NCI-H1436 (cell line): ENCODE measurements at places on chromosomes 3 and 15.

- no peak for DNase-seq
Observed at GRCh38 chr15:70672081-70672480, 91.3 kb downstream of the UACA start.

- DNase-seq, result no peak
Observed at GRCh38 chr15:91150502-91151160, 50.6 kb downstream of the SV2B start.

GRCh38 chr15:62452026-62452425 is 286.9 kb upstream of the C2CD4B start:
- DNase-seq, result no peak

DNA sequence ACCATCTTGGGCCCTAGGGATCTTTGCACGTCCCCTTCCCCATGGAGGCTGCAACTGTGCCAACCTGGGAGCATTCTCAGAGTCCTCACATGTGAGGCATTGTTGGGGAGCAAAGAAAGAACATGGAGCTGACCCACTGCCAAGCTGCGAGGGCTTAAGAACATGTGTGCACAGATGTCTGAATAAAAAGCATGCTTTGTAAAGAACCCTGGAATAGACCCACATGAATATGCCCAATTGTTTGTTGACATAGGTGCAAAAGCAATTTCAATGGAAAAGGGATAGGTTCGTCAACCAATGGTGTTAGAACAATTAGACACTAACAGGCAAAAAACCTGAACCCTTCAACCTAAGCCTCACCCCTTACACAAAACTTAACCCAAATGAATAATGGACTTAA is 9.3 kb downstream of the PGPEP1L start:
- no peak for DNase-seq

DNA sequence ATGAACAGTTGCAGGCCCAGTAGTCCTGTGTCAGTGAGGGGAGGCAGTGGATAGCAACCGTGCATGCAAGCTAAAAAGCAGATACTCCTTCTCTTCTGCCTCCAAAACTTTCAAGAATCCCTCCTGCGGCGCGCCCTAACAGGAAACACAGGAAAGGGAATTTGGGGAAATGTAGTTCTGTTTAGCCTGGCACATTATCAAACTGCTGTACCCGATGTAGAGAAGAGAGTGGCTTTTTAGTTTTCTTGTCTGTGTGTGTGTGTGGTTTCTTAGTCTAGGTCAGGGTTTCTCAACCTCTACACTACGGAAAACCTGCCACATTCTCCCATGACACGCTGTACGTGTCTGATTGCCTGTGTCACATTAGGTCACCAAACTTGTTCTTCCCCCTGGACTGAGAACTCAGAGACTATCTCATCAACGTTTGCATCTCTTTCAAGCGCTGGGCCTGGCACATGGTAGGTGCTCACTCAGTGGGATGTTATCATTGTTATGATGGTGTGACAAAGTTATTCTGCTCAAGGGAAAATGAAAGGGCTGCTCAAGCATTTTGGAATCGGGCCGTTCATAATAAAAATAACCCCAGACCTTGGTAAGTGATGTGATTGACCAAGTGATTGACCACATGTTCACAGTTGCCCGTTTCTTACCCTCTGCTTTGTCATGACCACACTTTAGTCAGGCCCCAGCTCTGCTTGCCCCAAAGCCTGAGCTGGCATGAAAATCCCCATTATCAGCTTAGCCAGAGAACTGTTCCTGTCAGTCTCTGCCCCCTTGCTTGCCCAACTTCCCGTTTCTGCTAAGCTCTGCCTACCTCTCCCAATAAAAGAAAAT is 33.2 kb downstream of the TM4SF4 start:
- DNase-seq, result no peak

GRCh38 chr3:126540342-126540849 is 16.4 kb downstream of the CHST13 start:
- no peak for DNase-seq

- no peak for DNase-seq
Observed at GRCh38 chr15:59685737-59686297, 3.3 kb downstream of the BNIP2 start.

DNA sequence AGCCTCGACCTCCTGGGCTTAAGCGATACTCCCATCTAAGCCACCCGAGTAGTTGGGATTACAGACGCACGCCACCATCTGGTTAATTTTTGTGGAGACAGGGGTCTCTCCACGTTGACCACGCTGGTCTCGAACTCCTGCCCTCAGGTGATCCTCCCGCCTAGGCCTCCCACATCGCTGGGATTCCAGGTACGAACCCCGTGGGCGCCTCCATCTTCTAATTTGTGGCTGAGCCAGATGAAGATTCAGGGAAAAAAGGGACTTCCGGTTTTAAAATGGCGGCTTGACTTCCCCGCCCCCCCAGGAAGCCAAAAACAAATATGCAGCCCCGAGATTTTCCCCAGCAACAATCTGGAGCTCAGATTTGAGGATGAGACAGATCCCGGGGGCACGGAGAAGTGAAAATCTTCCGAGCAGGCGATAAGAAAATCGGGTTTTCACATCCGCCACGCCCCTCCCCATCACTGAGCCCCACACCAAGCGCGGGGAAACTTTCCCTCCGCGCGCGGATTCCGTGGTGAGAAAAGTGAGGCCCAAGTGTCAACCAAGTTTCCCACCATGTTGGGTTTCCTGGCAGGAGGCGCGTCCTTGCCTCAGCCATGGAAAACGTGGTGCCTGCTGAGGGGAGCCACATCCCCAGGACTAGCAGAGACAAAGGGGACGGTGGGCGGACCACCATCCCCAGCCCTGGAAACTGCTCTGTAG is 15.4 kb downstream of the CHST14 start:
- DNase-seq, result no peak

GRCh38 chr3:194140520-194141414 is 4.8 kb downstream of the HES1 start:
- peak; percentile 65 for DNase-seq
